ENCODE measurements at places on chromosomes 7 and 10.

DNA sequence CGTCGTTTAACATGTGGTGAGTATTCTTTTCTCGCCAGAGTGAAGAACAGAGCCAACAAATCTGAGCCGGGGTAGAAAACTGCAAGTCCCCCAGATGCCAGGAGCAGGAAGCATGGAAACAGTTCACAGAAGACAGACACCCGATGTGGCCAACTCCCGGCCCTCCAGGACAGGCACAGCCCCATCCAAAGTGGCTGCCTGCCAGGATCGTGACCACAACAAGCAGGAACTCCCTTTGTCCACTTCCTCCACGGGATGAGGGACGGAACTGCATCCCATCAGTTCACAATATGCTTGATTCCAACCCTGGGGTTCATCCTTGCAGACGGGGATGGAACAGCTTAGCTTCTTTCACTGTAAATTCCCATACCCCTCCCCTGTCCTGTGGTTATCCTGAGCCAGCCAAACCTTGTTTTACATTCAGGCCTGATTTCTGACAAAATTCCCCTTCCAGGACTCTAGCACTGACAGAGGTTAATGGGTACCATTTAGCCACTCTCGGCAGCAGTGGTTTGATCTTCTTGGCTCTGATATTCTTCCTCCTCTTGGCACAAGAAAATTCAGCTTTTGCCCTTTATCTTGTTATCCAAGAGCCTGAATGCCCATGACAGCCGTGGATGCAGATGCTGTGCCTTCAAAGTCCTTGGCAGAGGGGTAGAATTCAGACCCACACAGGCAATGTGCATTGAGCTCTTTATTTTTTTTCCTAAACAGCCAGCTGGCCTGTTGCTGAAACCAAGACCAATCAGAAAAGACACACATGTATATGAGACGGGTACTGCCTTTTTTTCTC is 105.5 kb upstream of the FAM204A start:
- no peak for DNase-seq

GRCh38 chr7:151087245-151088018 is 1.2 kb downstream of the AGAP3 start:
- no peak for DNase-seq

- DNase-seq, result peak; percentile 41
These were observed 4.1 kb upstream of the C10orf120 start for GRCh38 chr10:122703483-122704448.

DNA sequence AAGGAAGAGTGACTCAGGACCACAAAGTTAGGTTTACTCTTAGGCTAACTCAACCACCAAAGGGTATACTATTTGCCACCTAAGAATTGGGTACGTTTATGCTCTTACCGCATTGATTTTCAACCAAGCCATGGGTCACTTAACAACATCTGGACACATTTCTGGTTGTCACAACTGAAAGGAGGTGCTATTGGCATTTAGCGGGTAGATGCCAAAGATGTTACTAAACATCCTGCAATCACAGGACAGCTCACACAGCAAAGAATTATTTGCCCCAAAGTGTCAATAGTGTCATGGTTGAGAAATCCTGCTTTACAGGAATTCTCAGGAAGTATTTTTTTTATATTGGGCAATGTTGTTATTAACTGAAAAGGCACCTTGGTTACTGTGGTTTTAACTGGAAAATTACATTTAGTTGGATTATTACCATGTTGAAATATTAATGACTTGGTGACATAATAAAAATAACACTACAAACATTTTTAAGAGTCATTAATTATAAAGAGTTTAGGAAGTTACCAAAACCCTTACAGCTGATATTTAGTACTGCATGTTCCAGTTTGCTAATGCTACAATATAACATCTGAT is 185.0 kb upstream of the TMEM196 start:
- DNase-seq, result peak; percentile 59

GRCh38 chr10:59718257-59718656 is 8.6 kb upstream of the SLC16A9 start:
- DNase-seq, result no peak

DNA sequence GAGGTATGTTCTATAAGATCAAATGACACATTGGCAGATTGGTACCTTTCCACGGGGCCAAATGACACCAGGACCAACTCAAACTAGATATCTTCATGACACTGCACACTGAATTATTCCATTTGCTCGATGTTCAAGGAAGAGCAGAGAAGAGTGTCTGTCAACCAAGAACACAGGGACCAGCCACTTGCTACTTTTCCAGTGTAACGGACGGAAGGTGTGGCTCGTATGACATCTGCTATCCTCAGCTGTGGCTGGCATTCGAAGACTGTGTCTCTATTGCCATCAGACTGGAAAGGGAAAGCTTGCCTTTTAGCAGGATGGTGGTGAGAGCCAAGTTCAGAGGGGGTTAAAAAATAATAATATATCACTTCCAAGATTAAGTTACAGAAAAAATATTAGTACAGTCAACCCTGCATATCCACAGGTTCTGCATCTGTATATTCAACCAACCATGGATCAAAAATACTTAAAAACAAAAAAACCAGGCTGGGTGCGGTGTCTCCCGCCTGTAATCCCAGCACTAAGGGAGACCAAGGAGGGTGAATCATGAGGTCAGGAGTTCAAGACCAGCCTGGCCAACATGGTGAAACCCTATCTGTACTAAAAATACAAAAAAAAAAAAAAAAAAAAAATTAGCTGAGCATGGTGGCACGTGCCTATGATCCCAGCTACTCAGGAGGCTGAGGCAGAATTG is 237.1 kb downstream of the PRPF18 start:
- no peak for DNase-seq

GRCh38 chr10:132369636-132370185 is 27.3 kb upstream of the PWWP2B start:
- DNase-seq, result no peak

GRCh38 chr7:24881623-24882022 is 98.4 kb downstream of the OSBPL3 start:
- DNase-seq, result no peak

DNA sequence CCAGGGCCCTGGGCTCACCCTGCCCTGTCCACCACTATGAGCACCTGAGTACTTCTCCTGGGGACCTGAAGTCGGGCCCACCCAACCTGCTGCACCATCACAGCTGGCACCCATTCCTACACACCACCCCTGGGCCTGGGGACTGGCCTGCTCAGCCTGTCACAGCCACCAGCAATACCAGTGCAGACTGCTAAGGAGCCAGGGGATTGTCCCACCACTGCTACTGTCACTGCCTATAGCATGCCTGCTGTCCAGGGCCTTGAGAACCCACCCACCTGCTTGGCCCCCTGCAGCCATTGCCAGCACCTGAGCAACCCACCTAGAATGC is 624.8 kb upstream of the FOXK1 start:
- DNase-seq, result no peak

- no peak for DNase-seq
These were observed 590.7 kb upstream of the STEAP1 start for GRCh38 chr7:89563597-89563996.

- peak; percentile 51 for DNase-seq
These were observed at the start of gene SFRP4 for GRCh38 chr7:37916673-37917660. SFRP4 (minus strand) TSS chr7:37916817; CDS start chr7:37916537, 280 bp downstream.

DNA sequence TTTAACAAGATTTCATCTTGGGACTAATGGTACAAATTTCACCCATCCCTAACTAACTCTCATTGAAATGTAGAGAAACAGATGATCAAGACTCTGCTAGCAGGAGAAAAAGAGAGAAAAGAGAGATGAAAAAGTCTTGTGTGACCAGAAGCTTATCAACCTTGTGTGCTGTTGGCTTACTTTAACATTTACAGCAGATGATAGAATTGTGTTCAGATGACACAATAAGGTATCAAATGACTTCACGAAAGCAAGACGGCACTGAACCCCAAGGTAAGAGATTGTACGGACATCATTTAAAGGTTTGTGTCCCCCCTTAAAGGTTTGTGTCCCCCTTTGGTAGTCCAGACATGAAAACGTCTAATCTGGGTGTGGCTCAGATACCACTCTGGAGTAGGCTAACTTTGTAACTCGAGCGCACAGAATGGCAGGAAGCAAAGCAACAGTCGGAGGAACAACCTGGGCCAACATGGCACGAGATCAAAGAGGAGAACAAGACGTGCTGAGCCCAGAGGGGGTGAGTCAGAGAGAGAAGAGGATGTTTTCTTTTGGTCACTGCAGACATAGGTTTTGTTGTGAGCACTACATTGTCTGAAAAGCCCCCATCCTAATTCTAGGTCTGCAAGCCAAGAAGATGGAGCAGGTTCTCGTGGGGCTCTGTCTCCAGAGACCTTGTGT is 10.4 kb upstream of the LMBR1 start:
- DNase-seq, result no peak

DNA sequence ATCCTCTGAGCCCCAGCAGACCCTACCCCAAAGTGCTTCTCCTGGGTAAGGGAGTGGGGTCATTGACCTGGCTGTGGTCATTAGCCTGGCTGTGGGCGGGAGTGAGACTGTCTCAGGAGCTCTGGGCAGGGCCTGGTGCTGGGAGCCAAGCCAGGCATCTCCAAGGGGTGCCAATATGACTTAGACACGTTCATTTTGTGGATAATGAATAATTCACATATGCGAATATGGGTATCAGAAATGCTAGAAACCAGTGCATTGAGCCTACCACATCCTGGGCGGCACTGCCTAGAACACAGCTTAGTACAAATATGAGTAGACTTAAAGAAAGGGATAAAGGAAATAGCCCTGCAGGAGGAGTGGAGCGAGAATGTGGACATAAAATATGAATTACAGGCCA is 14.4 kb upstream of the SRRM3 start:
- DNase-seq, result no peak

DNA sequence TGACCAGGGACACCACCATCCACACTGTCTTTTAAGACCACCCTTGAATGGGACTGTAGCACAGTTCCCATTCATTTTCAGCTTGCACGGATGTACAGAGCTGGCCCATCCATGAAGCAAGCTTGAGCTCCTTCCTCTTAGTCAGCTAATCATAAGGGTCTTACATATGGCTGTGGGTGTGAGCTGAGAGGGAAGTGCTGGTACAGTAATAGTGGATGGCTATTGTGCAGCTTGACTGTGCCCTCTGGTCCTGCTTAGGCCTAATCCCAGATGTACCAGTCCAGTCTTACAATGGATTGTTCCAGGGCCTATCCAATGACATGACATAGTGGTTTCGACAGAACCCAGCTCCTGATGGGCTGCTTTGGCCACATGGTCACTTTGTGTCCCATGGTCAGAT is 96.9 kb upstream of the ZNF438 start:
- DNase-seq, result no peak

DNA sequence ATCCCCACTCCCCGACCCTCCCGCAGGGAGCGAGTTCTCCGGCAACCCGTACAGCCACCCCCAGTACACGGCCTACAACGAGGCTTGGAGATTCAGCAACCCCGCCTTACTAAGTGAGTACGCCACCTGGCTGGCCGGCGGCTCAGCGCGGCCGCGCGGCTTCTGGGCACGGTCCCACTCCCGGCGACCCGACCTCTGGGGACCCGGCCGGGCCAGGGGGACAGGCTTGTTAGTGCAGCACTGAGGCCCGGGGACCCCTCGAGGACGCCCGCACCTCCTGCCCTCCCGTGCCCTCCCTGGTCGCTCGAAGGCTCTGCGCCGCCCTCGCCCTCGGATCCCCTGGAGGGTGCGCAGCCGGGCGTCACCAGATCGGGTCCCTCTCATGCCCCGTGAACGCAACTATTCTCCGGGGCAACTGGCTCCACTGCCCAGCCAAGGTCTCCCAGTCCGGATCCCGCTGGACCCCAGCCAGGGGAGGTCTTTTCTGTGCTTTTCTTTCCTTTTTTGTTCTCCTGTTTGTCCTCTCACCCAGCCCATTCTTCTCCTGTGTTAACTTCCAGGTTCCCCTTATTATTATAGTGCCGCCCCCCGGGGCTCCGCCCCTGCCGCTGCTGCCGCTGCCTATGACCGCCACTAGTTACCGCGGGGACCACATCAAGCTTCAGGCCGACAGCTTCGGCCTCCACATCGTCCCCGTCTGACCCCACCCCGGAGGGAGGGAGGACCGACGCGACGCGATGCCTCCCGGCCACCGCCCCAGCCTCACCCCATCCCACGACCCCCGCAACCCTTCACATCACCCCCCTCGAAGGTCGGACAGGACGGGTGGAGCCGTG is 81.8 kb downstream of the PAX2 start:
- no peak for DNase-seq

DNA sequence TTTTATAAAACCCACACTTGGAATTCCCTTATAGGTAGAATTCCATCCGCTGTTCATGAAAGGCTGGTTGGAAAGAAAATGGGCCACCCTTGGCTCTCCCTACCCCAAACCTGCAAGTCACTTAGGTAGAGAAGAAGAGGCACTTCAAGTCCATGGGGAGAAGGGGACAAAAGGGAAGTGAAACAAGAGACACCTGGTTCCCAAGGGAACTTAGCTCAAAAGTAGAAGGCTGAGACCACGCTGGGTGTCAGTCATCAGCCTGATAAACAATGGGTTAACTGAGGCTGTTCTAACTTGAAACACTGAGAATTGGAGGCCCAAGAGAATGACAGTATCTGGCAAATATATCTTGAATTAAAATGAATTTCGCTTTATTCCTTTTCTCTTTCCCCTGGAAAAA is 330.8 kb upstream of the NFE2L3 start:
- no peak for DNase-seq

DNA sequence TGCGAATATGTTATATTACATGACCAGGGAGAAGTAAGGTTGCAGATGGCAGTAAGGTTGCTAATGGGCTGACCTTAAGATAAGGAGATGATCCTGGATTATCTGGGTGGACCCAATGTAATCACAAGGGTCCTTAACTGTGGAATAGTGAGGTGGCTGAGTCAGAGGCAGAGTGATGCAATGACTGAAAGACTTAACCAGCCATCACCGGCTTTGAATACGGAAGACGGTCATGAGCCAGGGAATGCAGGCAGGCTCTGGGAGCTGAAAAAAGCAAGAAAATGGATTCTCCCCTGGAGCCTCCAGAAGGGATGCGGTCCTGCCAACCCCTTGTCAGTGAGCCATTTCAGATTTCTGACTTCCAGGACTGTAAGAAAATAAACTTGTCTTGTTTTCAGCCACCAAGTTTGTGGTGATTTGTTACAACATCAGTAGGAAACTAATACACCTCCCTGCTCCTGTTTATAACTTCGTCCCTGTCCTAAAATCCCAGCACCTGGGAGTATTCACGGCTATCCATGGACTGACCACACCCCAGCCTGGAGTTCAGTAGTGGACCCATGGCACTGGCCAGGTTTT is 4.6 kb upstream of the C10orf95 start:
- no peak for DNase-seq

DNA sequence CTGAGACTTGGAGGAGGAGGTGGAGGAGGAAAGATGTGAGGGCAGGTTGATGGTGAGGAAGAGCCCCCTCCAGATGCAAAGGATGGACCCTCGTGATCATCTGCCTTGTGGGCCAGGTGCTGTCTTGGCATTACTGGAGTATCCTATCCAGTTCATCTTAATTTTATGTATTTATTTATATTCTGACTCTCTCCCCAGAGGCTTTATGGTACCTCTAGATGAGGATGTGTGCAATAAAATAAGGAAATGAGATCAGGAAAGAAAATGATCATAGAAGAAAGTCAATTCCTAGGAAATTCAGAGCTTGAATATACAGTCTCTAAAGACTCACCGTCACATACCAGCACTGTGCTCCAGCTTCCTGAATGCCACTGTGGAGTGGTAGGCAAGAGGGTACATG is 94.1 kb downstream of the LRRC18 start:
- no peak for DNase-seq

GRCh38 chr10:21069929-21070700 is 173.0 kb upstream of the NEBL start:
- no peak for DNase-seq
